Activated naive CD8-positive, alpha-beta T cell treated with anti-CD3 and anti-CD28 coated beads, Interleukin-2, amount 10 ng/mL, durations not matched to agents 7 days and 5 days (primary cell): ENCODE measurements at places on chromosomes 7 and 10.

GRCh38 chr10:129897871-129898626 is 66.0 kb downstream of the EBF3 start:
- no peak for DNase-seq

DNA sequence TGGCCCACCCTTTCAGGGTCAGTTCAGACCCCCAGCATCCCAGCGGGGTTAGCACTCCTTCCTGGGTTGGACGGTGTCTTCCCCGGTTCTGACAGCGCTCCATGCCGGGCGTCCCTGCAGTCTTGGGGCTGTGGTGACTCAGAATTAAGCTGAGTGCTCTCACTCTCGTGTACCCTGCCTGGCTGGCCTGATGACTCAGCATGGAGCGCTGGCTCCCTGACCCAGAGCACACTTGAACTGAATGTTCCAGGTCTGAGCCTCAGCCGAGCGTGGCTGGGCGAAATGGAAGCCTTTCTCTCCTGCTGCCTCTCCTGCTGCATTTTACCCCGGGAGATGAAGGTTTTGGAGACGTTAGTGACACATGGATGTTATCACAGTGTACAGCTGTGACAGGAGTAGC is 7.1 kb downstream of the BAG3 start:
- no peak for DNase-seq

- DNase-seq: no peak
Observed at GRCh38 chr10:69217119-69217754, 2.9 kb upstream of the HKDC1 start.

DNA sequence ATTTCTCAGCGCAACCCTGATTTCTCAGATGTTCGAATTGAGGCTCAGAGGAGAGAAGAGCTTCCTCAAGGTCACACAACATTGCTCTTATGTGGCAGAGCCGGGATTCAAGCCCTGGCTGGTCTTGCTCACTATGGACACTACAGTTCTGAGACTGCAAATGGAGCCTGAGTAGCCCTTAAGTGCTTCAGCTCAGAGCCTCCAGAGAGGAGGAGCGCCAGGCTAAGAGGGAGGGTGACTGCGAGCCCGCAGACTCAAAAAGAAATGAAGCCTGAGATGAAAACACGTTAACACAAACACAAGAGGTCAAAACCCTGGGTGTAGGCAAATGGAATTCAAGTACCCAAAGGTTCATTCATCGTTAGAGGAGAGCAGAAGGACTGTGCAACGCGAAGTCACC is 13.9 kb downstream of the ARHGAP22 start:
- DNase-seq: no peak

- DNase-seq: peak; percentile 10
Observed at GRCh38 chr10:525565-526315, 163.7 kb downstream of the DIP2C start.

DNA sequence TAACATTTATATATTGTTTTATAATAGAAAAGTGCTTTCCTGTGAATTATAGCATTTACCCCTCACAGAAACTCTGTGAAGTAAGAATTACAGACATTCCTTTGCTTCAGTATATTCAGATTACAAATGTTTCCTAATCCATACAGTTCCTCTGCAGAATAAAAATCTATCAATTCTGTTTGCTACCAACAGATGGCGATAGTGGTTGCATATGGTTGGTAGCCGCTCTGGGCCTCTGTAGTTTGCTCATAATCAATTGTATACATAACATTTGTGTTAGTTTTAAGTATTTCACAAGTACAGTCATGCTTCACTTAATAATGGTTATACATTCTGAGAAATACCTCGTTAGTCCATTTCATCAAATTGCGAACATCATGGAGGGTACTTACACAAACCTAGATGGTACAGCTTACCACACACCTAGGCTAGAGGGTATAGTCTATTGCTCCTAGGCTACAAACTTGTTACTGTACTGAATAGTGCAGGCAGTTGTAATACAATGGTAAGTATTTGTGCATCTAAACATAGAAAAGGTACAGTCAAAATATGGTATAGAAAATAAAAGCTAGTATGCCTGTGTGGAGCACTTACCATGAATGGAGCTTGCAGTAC is 94.4 kb upstream of the STEAP4 start:
- DNase-seq: no peak

DNA sequence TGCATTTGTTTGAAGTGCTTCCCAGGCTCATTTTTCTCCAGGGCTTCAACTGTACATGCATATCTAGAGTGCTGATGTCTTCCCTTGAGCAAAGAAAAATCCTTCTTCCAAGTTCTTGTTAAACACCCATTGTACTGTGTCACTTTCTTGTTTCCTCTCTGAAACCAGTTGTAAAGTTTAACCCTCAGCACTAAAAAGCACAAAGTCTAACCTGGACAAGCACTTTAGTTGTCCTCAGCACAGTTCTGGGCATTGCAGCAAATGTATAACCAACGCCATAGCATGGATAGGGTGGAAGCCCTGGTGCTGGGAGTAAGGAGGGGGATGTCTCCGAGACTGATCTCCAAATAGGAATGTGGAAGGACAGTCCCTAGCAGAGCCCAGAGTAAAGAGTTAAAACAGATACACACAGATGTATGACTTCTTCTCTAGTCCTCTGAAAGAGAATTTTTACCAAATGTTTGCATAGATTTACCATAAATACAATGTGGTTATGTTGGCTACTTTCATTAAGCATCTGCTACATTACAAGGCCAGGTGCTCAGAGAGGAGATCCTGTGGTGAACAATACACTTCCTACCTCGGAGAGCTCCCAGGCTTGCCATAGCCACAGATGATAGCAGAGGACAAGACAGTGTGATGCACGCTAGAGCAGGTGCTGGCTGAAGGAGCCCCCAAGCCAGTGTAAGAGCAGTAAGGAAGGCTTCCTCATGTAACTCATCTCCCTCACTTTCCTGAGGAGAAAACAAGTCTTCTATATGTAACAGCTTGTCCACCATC is 57.0 kb downstream of the DNAJC12 start:
- no peak for DNase-seq

GRCh38 chr10:95788830-95789229 is 32.9 kb downstream of the ENTPD1 start:
- DNase-seq: no peak

DNA sequence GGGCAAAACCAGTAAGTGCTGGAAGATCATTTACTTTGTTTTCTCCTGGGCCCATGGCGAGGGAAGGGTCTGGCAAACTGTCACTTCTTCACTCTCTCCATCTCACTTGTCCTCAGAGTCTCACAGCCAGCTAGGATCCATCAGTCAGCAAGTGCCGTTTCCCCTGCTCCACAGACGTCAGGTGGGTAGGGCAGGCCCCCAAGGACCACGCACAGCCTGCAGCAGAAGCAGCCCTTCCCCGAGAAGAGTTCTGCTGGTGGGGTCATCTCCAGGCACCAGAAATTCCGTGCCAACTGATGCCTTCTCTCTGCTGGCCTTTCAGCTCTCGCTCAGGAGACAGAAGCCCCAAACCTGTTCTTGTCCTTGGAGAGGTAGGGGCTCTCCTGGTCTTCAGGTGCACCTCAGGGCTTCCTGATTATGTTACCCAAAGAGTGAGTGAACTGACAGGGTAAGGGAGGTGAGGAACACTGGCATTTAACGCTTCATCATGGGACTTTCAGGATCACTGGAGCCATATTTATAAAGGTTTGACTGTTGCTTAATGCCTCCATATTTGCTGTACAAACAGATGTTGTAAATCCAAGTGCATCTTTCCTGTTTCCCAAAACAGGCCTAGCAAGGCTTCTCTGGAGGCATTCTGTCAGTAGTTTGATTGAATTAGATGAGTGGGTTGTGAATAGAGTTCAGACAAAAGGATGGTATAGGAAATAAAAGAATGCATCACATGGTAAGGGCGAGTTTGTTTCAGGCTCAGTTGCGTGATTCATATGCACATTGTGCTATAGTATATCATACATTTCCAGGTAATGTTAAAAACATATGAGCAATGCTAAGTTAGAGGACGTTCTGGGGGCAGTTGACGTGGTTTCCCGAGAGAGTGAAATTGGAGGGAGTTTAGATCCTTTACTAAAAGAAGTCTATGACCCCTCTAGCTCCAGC is 13.7 kb upstream of the TSPAN15 start:
- DNase-seq: no peak

DNA sequence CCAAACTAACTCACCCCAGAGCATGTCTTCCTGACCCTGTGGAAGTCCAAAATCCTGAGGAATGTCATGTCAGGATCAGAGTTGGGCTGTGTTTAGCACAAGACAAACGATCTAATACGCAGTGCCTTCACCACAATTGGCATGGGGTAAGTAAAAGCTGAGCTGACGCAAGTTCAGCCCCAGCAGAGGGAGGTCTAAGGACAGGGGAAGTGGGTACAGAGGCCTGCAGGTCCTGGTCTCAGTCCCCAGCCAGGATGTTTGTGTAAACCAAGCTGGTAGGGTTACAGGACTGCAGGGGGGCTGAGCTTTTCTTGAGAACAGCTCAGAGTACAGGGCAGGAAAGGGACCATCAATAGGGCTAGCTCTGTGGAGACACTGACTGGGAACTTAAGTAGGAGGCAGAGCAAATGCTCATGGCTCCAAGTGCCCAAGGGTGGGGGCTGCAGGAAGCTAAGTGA is 5.3 kb upstream of the KCNIP2 start:
- no peak for DNase-seq

GRCh38 chr7:375321-375831 is 85.4 kb downstream of the FOXL3 start:
- DNase-seq: no peak

- no peak for DNase-seq
Observed at GRCh38 chr10:126565441-126565840, 105.1 kb downstream of the C10orf90 start.

GRCh38 chr7:100444311-100445278 is 8.3 kb upstream of the PPP1R35 start:
- DNase-seq: no peak

- no peak for DNase-seq
Observed at GRCh38 chr7:30896783-30897637, 14.6 kb upstream of the AQP1 start.

GRCh38 chr10:43267811-43268210 is 946 bp upstream of the RASGEF1A start:
- no peak for DNase-seq

DNA sequence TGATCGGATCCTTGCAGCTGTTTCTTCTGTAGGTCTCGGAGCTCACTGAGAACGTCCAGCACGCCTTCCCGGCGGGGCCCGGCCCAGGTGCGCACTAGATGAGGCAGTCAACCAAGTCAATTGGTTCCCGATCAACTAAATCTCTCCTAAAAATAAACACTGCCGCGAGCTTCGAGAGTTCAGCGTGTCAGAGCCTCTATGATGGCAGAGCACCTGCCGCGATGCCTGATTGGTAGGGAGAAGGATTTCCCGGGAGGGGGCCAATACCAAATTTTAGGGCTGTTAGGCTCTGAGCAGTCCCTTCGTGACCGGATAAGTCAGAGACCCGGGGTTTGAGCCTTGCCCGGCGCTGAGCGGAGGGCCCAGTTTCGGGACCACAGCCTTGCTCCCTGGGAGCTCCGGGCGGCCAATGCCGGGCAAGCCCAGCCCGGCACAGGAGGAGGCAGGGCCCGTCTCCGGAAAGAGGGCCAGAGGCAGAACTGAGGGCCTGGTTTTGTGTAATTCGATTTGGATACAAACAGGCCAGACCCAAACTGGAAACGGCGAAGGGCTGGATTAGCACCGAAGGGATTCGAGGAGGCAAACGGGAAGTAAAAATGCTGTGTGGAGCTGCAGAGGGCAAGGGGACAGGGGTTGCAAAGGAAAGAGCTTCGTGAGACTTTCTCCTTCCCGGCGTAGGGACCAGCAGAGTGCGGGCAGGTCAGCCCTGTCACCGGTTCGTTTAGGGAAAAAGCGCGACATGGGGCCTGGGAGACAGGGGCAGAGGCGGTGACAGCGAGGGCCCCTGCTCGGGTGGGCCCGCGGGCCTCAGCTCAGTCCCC is 569 bp downstream of the SLC26A5 start:
- DNase-seq: no peak

DNA sequence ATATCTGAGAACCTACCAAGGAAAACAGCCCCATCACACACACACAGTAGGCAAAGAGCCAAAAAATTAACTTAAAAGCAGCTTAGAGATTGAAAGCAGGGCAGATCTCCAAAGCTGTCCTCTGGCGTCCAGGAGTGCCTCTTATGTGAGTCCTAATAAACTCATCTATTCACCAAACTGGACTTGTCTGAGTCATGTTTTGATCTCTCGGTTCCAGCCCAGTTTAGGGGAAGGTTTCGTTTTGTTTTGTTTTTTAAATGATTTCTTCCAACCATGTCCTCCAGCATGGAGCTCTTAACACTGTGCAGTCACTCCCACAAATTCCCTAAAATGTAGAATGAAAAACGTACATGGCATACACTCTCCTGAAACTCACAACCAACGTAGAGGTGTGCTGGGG is 6.7 kb upstream of the PRSS37 start:
- no peak for DNase-seq

DNA sequence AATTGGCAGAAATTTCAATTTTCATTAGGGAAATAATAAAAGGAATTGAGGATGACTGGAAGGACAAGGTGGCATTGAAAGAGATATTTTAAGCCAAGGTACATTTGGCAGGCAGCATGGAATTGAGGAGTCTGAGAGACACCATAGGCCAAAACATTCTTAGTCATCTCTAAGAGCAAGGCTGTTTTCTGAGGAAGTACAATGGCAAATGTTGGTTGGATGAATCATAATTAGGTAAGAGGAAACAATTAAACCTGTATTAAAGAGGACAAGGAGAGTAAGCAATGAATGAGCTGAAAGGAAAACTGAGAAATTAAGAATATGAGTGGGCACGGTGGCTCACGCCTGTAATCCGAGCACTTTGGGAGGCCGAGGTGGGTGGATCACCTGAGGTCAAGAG is 86.3 kb downstream of the MRPL32 start:
- no peak for DNase-seq

GRCh38 chr10:69869291-69869961 is 67.7 kb downstream of the COL13A1 start:
- DNase-seq: no peak

DNA sequence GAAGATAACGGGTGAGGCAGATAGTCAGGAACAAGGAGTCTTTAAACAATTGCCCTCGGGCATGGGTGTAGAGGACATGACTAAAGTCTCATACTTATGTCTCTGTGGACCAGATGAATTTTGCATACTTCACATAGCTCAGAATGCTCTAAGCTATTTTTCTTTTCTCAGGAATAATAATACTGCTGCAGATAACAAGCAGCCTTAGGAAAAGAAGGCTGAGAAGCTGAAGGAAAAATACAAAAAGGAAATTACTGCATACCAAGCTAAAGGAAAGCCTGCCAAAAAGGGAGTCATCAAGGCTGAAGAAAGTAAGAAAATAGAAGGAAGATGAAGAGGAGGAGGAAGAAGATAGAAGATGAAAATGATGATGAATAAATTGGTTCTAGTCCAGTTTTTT is 13.4 kb upstream of the ERCC6 start:
- DNase-seq: no peak
